ENCODE measurements at places on chromosomes 4 and X.

DNA sequence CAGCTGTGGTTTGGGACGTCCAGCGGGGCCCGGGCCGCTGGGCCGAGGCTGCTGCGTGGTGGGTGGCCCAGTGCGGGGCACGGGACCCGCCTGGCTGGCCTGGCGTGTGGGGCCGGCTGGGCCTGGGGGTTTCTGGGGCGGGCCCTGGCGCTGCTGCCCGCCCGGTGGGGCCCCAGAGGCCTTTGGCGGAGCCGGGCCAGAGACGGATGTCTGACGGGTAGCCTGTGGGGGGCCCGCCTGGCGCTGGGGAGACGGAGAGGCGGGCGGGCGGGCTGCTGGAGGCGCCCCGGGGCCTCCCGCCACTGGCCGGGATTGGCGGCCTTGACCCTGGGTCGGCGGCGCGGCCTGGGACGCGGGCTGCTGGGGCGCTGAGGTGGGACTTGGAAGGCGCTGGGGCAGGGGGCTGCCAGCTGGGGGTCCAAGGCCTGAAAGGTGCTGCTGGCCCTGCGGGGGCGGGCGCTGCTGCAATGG lies 8.1 kb upstream of the TIMP1 start:
- DNase-seq = no peak

DNA sequence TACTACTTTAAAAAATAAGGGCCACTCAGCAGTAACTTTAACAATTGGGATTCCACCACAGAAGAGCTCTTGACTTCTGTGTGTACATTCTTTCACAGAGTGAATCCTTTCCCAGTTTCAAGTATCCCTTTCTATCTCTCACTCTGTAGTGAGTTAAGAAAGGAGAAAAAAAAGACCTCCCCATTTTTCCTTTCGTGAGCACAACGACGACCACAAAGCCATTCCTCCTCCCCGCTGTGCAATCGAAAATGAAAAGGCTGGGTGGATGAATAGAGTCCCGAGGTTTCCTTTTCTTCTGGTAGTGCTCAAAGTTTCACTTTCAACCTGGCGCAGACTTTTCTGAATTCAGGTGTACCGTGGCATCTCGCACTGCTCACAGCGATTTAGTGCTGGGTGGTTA lies 58.0 kb downstream of the TAB3 start:
- peak; percentile 15 for DNase-seq

GRCh38 chr4:35986537-35986936 lies 257.8 kb downstream of the ARAP2 start:
- DNase-seq = no peak

DNA sequence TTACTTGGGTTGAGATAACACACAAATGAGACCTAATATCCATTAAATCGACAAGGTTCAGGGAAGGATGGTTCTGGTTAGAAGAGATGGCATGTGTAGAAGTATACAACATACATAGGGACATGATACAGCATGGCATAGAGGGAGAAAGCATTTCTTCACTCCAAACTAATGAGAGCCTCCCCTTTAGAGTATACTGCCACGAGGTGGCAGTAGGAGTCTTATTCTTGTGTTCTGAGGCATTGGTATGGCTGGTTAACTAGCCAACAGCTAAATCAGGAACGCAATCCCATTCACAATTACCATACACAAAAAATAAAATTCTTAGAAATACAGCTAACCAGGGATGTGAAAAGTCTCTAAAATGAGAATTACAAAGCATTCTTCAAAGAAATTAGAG lies 29.1 kb upstream of the TRO start:
- peak; percentile 7 for DNase-seq

- no peak for DNase-seq
These were observed 57.6 kb upstream of the RAPGEF2 start for GRCh38 chr4:159045321-159045720.
